BJ (cell line): ENCODE measurements at places on chromosomes 11 and 22. TPM values are rescaled to one million over a fixed set of nuclear protein-coding genes. Genes with fewer than 3 reads are reported as not detected.

- no peak for DNase-seq
These were observed 4.0 kb upstream of the RCOR2 start for GRCh38 chr11:63920939-63921417.

DNA sequence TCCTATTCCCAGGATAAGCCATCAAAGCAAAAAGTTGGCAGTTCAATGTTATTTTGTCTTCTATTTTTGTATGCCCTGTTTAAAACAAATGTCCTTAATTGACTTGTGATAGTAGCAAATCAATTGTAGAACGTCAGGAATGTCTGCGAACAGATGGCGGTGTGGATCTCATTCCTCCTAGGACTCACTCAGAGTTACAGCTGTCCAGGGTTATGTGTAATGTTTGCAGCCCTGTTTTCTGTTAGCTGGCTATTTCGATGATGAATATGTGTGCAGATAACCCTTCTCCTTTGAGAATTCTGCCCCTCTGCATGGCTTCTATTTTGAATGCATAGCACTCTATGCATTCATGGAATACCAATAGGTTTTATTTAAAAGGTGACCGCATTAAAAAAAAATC is 1248.0 kb upstream of the CNTN5 start:
- no peak for DNase-seq

GRCh38 chr11:35814081-35814695 is 129.7 kb upstream of the LDLRAD3 start:
- no peak for DNase-seq

DNA sequence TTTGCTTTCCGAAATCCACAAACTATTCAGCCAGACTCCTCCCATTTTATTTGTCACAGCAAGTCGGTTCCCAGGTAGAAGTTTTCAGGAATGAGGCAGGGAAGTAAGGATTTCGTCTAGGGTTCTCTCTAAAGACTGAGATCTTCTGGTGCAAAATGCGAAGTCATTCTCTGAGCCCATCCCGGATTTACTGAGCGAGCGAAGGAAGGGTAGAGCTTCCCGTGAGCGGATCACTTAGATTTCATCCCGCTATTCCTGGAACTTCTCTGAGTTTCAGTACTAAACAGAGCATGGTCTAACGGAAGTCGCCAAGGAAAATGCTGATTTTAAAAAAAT is 3.1 kb upstream of the CALCA start:
- DNase-seq: no peak

- DNase-seq: no peak
These were observed 321.6 kb upstream of the TENM4 start for GRCh38 chr11:79762279-79762921.

- no peak for DNase-seq
These were observed 5.4 kb downstream of the PAK1 start for GRCh38 chr11:77468527-77468926.

DNA sequence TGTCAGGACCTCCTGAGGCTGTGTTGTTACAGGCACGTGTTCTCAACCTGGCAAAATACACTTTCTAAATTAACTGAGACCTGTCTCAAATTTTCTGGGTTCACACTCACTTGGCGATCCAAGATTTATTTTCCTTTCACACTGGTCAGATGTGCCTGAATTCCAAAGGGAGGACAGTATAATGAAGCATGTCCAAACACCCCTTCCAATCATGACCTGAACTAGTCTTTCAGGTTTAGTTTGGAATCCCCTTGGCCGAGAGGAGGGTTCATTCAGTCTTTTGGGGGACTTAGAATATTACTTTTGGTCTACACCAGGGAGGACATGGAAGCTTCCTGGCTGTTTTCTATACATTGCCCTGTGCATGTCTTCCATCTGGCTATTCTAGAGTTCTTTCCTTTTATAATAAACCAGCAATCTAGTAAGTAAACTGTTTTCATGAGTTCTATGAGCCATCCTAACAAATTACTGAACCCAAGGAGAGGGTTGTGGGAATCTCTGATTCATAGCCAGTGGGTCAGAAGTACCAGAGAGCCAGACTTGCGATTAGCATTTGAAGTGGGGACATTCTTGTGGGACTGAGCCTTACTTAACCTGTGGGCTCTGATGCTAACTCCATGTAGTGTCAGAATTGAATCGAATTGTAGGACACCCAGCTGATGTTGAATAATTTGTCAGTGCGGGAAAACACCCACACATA is 14.8 kb upstream of the TMEM216 start:
- DNase-seq: no peak

DNA sequence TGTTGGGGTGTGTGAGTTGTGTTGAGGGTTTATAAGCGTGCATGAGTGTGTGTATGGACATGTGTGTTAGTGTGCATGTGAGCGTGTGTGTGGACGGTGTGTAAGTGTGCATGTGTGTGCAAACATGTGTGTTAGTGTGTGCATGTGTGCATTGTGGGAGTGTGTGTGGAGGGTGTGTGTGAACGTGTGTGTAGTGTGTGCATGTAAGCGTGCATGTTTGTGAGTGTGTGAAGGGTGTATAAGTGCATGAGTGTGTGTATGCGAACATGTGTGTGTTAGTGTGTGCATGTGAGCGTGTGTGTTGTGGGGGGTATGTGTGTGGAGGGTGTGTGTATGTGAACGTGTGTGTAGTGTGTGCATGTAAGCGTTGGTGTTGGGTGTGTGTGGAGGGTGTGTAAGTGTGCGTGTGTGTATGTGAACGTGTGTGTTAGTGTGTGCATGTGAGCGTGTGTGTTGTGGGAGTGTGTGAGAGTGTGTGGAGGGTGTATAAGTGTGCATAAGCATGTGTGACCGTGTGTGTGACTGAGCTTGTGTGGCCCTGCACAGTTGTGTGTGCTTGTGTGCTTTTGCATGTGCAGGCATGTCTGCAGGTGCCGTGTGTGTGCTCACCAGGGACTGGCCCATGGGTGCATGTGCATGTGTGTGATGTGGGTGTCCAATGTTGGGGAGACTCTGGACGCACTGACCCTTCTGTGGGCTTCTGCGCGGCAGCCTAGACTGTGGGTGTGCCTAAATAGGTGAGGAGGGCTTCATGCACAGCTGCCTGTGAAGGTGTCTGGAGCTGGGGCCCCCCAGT is 866.2 kb downstream of the TBC1D22A start:
- DNase-seq: no peak

GRCh38 chr22:20997536-20998257 is 4.2 kb downstream of the THAP7 start:
- no peak for DNase-seq

DNA sequence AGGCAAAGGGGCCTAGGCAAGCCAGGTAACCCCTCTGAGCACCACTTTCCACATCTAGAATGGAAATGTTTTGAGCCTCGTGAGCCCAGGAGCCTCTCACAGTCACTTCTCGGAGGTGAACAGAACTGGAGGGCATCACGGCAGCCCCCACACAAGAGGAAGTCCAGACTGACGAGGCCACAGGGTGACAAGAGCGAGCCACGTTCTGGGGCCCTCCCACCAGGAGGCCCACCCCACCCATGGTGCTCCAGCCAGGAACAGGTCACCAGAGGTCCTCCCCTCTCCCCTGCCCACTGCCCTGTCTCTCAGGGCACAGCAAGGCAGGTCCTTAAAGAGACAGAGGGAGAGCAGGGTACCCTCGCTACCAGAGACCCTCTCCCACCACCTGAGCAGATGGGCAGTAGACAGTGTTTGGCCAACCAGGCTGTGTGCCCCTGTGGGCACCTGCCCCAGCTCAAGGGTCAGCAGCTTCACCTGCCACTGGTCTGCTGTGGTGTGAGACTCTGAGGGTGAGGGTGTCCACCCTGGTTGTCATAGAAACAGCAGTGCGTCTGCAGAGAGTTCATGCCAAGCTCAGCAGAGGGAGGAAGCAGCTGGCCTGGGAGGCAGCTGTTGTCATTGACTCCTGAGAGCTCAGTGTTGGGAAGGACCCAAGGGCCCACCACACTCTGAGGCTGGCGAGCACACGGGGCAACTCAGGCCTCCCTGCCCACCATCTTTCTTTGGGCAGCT is 31.4 kb downstream of the RSPH14 start:
- no peak for DNase-seq

DNA sequence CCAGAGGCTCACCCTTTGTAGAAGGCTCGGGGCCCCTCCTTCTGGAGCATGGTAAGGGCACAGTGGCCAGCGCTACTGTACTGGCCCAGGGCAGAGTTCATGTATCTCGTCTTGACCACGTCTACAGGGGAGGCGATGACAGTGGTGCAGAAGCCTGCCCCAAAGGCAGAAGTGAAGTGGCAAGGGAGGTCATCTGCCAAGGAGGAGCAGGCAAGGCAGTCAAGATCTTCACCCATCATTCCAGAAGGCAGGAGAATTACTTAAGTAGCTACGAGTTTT is 7.2 kb downstream of the UCP2 start:
- DNase-seq: no peak

- no peak for DNase-seq
These were observed 6.8 kb upstream of the OMP start for GRCh38 chr11:77095551-77096490.

- no peak for DNase-seq
These were observed 46.8 kb downstream of the NRXN2 start for GRCh38 chr11:64676261-64676615.

DNA sequence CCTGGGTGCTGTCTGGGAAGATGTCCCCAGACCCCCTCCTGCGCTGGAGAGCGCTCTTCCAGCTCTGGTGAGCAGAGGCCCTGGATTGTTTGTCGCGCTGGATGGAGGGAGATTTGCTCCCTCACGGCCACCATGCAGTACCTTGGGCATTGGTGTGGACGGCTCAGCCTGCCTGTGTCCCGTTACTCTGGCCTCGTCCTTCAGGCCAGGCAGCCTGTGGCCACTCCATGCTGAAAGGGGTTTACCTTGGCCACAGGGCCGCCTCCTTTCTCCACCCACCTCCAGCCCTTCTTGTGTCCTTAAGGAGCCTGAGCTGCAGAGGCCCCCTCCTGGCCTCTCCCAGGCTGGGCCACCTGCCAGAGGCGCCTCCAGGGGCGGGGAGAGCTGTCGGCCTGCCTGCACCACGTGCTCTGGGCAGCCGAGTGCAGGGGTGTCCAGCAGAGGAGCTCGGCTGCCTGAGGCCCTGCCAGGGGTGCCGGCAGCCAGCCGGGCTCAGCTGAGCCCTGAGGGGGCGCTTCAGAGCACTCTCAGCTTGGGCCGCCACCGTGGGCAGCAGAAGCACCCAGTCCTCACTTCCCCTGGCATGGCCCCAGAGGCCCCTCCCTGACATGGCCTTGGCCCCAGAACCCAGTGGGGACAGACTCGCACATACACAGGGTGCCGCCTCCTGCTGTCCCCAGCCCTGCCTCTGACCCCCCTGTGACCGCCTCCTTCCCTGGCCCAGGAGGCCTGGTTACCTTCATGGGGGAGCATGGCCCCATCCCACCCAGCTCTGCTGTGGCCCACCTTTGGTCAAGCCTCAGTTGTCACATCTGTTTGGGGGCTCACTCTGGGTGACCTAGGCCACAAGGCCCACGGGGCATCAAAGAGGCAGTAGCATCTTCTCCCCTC is 3.4 kb downstream of the CCND1 start:
- peak; percentile 67 for DNase-seq

DNA sequence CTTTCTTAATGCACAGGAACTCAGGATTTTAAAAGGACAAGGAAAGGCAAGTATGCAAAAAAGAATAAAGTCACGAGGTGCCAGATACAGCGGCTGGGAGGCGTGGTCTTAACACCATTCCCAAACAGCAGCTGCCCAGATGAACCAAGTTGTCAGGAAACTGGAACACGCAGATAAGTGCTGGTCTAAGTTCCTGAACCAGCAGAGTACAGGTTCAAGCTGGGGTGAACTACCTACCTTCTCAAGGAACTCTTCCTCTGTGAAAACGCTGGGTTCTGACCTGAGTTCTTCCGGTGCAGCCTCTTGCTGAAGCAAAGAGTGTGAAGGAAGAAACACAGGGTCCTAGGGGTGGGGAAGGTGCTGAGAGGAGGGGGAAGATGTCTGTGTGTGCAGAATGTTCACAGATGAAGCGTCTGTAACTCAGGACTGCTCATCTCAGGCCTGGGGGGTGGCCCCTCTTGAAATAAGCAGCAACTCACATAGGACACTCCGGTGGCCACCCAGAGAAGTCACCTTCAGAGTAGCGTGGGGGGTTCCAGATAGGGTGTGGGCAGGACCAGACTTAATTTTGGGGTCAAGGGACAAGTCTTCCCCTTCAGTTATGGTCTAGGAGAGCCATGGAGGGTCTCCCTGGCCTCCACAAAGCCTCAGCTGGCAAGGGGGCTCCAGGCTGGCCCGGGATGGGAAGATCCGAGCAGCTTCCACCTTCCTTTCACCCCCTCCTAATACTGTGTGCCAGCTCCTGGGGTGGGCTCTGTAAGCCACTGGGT is 3.2 kb downstream of the TPST2 start:
- no peak for DNase-seq

DNA sequence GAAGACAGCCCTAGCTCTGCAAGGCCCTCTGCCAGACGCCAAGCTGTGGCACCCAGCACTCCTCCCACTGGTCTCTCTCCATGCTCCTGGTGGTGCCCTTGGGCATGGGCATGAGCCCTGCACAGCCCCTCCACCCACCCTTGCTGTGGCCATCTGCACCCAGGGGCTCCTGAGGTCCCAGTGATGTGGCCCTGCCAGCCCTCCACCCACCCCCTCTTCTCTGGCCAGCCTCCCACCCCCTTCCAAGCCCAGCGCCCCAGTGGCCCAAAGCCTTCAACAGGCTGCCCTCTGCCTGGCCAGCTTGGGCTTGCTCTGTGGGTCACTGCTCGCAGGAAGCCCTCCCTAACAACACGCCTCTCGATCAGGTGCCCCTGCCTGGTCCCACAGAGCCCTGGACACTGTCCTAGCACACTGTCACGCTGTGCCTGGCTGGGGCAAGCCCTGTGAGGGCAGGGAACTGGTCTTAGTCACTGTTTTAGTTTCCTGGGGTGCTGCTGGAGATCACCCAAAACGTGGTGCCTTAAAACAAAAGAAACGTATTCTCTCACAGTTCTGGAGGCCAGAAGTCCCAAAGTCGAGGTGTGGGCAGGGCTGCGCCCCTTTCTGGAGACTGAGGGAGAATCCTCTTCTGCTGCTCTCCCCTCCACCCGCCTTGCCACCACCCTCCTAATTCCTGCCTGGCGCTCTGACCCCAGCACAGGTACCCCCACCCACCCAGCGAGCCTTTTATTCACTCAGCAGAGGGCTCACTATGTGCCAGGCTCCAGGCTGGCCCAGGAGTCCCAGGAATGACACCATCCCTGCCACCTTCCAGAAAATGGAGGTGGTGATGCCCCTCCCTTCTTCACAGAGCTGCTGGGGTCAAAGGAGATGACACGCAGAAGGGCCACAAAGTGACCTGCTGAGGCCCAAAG is 14.7 kb downstream of the SULT4A1 start:
- no peak for DNase-seq

The MYO18B gene
- not detected in 2 replicates for polyA plus RNA-seq

The C11orf21 gene
- not detected in 2 replicates for polyA plus RNA-seq

The STIM1 gene
- polyA plus RNA-seq: 24.4 and 54.6 TPM in 2 replicates

The OR4A16 gene
- not detected in 2 replicates for polyA plus RNA-seq

The APOBEC3F gene
- polyA plus RNA-seq: 8.6 and 9.1 TPM in 2 replicates

The OR8B2 gene
- polyA plus RNA-seq: not detected in 2 replicates

The ZNF280B gene
- 0.58 and 1.2 TPM in 2 replicates for polyA plus RNA-seq

The SLC22A6 gene
- polyA plus RNA-seq: not detected in 2 replicates

The CXCR5 gene
- polyA plus RNA-seq: not detected in 2 replicates
